ENCODE measurements at places on chromosomes 16 and 17.

- DNase-seq: no peak
Observed at GRCh38 chr17:11693284-11693683, 95.0 kb downstream of the DNAH9 start.

- peak; percentile 24 for DNase-seq
Observed at GRCh38 chr17:33725675-33726271, 432.7 kb upstream of the ASIC2 start.

- DNase-seq: no peak
Observed at GRCh38 chr16:78669994-78670393, 570.5 kb downstream of the WWOX start.

GRCh38 chr17:57114085-57114673 lies 29.1 kb downstream of the AKAP1 start:
- DNase-seq: no peak

DNA sequence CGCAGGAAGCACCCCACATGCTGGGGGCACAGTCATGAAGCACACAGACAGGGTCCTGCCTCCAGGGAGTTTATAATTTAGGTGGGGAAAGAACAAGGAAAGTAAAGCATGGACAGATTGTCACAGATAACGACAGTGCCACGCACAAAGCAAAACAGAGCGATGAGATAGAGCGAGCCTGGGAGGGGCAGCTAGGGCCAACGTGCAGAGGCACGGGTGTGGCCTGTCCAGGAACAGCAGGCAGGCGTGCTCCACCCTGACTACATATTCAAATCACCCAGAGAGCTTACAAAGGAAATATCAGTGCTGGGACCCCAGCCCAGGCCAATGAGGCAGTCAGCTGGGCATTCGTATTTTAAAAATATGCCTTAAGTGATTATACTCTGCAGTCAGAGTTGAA lies 16.8 kb downstream of the LGALS9 start:
- no peak for DNase-seq

DNA sequence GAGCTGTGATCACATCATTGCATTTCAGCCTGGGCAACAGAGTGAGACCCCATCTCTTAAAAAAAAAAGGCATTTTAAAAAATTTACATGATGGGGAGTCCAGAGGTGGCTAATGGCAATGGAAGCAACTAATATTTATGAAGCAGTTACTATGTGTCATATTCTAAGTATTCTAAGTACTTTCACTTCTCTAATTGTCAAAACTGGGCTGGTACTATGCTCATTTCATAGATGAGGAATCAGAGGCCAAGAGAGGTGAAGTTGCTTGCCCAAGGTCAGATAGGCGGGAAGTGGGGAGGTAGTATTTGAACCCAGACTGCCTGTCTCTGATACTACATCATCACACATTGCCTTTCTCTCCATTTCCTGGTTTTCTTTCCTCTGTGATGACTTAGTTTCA lies 50.7 kb downstream of the SLC5A11 start:
- DNase-seq: no peak

- DNase-seq: no peak
Observed at GRCh38 chr16:65725156-65725845, 603.4 kb upstream of the CDH11 start.

- DNase-seq: no peak
Observed at GRCh38 chr17:200586-200985, 19.1 kb upstream of the DOC2B start.

GRCh38 chr16:79628501-79628975 lies 28.0 kb upstream of the MAF start:
- DNase-seq: no peak

DNA sequence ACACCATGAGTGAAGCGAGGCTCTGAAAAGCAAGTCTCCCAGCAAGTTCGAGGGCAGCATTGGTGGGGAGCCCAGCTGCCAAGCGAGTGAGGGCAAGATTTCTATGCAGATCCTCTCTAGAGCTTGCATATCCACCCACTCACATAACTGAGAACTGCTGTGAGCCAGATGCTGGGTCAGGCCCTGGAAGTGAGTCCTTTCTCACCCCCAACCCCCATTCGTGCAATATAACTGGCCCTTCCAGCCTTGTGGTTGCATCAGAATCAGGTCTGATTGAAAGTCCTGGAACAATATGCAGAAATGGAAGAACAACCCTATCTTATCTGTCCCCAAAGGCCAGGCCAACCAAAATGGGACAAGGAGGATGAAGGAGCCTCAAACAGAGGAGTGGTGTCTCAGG lies 146.6 kb downstream of the IRX5 start:
- no peak for DNase-seq

DNA sequence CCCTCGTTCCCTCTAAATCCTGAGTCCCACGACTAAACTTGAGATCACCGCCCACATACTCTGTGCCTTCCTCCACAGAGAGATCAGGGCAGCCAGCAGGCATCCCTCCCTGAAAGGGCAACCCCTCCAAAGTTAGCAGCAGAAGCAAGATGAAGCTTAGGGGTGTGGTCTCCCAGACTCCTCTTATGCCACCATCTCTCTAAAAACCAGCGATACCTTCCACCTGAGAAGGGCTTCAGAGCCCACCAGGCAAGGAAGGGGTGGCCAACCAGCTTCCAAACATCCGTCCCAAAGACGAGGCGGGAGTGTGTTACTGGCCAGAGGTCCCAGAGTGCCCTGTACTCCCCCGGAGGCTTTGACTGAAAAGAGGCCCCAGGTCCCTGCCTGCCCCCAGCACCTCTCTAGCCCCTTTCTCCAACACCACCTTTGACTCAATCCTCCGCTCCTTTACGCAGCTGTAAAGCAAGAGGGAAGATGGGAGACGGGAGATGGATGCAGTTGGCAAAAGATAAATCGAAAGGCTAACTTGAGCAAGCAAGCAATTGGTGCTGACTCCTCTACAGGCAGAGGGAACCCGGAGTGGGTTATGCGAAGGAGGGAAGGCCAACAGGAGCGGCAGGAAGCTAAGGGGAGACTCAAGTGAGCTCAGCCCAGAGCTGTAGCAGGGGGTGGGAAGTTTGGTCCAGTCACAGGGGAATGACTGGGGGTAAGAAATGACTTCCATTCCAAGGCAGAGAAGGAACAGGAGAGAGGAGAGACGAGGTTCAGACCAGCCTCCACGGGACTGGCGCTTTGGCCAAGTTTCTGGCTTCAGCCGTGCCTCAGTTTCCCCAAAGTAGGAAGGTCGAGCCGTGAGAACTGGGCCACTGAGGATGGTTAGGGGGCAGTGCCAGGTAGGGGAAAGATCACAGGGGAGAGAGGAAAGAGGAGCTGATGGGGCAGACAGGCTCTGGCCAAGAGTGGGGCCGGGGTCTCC lies 1.0 kb downstream of the ST3GAL2 start:
- peak; percentile 69 for DNase-seq

- no peak for DNase-seq
Observed at GRCh38 chr17:74252211-74252610, 21.8 kb upstream of the DNAI2 start.

- DNase-seq: peak; percentile 15
Observed at GRCh38 chr17:68089881-68090280, 54.3 kb downstream of the KPNA2 start.

- DNase-seq: peak; percentile 27
Observed at GRCh38 chr17:57622683-57623433, 122.2 kb downstream of the CCDC182 start.

GRCh38 chr16:81548876-81549546 lies 104.4 kb downstream of the CMIP start:
- no peak for DNase-seq

- DNase-seq: no peak
Observed at GRCh38 chr16:84245956-84246678, 6.3 kb upstream of the KCNG4 start.

GRCh38 chr16:23907903-23908302 lies 72.1 kb downstream of the PRKCB start:
- DNase-seq: no peak

- DNase-seq: no peak
Observed at GRCh38 chr17:49055181-49055927, 58.2 kb downstream of the IGF2BP1 start.

- DNase-seq: peak; percentile 71
Observed at GRCh38 chr16:2205967-2206313, 686 bp downstream of the MLST8 start.

DNA sequence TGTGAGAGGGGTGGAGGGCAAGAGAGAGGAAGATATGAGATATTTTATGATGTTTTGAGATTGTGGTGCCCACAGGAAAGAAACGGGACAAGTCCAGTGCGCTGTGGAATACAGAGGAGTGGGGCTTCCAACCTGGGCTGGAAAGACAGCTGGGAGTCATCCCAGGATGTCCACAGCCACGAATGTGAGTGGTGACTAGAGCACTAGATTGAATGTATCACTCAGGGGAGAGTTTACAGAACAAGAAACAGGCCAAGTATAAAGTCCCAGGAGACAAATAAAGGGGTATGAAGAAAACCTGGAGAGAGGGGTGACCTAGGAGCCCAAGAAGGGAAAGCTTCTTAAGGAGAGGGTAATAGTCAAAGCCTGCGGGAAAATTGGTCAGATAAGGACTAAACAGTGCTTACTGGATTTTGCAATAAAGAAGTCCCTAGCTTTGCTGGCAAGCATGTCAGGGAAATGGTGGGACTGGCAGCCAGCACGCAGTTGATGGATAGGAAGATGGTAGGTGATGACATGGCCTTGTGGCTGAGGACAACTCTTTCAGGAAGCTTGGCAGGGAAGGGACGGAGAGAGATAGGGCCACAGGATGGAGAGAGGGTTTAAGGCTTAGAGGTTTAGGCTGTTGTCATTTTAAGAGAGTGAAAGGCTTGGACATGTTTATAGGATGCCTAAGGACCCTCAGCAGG lies 114.5 kb downstream of the AXIN2 start:
- DNase-seq: no peak

GRCh38 chr16:75789237-75789636 lies 62.9 kb upstream of the CPHXL start:
- peak; percentile 69 for DNase-seq

DNA sequence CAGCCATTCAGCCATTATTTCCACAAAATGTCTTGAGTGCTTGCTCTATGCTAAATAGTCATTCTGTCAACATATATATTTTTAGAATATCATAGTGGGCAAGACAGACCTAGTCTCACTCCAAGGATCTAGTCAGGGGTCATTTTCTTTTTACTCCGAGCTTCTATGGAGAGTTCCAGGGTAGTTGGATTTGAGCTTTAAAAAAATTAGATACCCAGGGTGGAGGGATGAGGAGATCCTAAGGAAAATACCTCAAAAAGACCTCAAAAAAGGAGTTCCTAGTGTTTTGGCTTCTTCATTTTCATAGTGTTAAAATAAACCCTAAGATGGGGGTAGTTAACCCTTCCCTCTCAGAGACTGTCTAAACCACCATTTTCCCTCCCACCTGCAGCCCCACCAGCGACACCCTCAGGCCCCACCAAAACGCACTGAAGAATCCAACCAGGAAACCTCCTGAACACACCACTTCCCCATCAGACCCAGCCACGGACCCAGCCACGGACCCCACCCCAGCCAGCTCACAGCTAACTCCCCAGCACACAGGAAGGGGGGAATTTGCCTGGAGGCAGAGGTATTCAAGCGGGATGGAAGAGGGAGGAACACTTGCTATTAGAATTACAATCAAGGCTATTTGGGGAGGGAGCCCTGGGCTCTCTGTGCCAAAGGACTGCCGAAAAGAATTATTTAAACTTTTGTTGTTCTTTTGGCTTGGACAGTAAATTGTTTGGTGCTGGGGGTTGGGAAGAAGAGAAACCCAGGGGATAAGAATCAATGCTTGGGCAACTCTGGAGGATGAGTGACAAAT lies 2.2 kb downstream of the ETV4 start:
- DNase-seq: no peak

GRCh38 chr16:72222503-72222902 lies 50.5 kb upstream of the PMFBP1 start:
- DNase-seq: no peak

DNA sequence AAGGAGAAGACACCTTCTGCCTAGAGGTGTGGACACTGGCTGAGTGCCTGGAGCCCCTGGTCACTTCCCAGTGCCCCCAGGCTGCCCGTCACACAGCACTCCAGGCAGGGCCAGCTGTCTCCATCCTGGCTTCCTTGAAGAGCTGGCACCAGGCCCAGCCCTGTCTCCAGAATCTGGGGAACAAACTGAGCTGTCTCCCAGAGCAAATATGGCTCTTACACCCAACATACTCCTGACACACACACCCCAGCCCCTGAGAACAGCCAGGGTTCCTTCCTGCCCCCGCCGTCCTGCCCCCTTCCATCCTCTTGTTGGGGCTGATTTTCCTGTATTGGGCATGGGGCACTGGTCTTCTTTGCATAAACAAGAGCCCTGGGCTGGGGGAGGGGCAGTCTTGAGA lies 9.1 kb downstream of the NHERF1 start:
- DNase-seq: no peak

- no peak for DNase-seq
Observed at GRCh38 chr17:79038545-79039135, 14.7 kb downstream of the C1QTNF1 start.

DNA sequence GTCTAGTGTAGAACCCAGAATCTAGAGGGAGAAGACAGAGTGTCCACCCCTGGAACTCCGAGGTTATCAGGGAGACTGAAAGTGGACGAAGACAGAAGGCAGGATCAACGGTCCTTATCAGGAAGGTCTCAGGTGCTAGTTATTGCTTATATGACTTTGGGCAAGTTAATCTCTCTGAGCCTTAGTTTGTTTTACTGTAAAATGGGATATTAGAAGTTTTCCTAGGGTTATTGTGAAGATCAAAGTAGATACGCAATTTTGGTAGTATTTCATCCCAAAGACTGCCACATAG lies 1.2 kb downstream of the RNF167 start:
- DNase-seq: no peak

GRCh38 chr17:61766520-61766919 lies 96.8 kb downstream of the BRIP1 start:
- no peak for DNase-seq

DNA sequence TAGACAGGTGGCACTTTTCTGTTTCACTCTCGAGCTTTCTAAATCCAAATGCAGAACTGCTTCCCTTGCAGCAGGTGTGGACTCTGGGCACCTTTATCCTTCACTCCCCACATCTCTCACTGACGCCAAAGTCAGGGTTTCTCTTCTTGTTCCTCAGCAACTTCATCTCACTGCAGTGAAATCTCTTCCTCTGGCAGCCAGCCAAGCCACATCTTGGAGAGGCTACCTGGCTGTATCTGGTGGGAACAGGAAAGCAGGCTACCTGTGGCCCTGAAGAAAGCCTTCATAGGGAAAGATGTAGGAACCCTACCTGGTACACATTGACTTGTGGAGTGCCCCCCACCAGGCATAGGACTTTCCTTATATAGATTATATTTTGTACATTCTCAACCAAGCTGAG lies 159.1 kb downstream of the UTP18 start:
- DNase-seq: no peak
